ENCODE measurements at places on chromosomes 3 and 15.

DNA sequence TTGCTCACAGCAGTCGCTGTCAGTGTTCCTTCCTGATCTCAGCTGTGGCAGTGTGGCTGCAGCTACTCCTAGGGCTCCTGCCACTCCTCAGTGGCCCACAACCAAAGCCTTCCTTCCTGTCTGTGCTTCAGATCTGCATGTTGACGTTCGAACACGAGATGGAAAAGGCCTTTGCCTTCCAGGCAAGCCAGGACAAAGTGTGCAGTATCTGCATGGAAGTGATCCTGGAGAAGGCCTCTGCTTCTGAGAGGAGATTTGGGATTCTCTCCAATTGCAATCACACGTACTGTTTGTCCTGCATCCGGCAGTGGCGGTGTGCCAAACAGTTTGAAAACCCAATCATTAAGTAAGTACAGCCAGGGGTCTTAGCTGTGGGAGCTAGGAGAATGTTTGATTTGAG lies 17.8 kb downstream of the MKRN2 start:
- DNase-seq: no peak

- no peak for DNase-seq
Measured at GRCh38 chr3:99167071-99167470, 265.6 kb upstream of the DCBLD2 start.

- no peak for DNase-seq
Measured at GRCh38 chr3:109963831-109964230, 626.5 kb upstream of the DPPA4 start.

GRCh38 chr15:71830981-71831380 lies 20.6 kb downstream of the NR2E3 start:
- no peak for DNase-seq

- no peak for DNase-seq
Measured at GRCh38 chr3:43214616-43215015, 71.7 kb upstream of the SNRK start.

DNA sequence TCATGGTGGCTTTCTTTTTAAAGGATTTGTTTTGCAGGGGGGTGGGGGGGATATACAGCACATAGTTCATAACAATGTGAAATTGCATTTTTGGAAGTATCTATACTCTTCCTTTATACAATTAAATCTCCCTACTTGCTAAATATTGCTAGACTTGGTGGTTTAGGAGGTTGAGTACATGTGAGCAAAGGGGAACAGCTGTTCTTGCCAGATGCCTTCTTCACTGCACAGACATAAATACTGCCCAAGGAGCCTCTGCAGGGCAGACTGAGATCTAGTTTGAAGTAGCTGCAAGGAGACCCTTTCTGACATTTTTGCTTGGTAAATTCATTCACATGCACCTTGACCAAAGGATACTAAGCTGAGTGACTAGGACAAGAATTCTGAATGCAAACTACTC lies 228.6 kb upstream of the IL12A start:
- no peak for DNase-seq

GRCh38 chr3:145983101-145983500 lies 177.9 kb downstream of the PLOD2 start:
- DNase-seq: no peak
